ENCODE measurements at places on chromosomes 2 and 18.
A peak's percentile ranks its signal among the peaks of the same experiment; 100 is the strongest.

- no peak for DNase-seq
Observed at GRCh38 chr2:203740871-203741281, 34.4 kb downstream of the CD28 start.

DNA sequence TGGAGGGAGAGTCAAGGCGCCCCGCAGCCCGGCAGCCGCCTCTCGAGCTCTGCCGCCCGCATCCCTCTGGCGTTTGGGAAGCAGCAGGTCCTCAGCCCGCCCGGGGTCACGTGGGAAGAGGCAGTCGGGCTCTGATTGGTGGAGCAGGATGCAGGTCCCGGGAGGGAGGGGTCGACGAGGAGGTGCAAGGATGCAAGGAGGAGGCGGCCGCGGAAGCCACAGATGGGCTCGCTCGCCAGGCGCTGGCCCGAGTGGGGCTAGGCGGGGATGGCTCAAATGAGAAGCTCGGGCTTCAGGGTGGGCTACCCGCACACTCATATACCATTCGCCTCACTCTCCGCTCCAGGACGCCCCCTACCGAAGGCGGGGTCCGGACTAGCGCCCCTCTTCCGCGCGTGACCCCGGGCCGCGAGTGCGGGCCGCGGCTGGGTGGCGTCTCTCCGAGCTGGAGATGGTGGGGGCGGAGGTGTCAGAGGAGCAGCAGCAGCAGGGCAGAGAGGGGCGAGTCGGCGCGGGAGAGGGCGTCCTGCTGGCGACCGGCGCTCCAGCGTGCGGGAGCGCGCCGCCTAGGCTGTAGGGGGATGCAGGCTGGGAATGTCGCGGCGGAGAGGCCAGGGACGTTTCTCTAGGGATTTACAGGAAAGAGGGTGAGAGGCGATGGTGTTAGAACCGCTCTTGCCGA, at the start of gene TMEFF2:
TMEFF2 (minus strand) TSS at position 68 of the 682 bp plus-strand sequence. CDS start 409 bp downstream, outside the sequence.
- peak; percentile 46 for DNase-seq

DNA sequence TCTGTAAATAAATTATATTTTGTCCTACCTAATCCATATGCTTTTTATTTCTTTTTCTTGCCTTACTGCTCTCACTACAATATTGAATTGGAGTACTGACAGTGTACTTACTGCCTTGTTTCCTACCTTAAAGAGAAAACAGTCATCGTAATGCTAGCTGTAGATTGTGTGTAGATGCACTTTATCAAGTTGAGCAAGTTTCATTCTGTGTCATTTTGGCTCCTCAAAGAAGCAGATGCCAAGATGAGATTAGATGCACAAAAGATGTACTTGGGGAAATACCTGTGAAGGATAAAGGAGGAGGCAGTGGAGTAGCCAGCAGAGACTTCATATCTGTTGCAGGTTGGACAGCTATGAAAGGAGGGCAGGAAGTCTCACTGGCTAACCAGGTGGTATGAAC, 145.5 kb downstream of the FTCDNL1 start:
- no peak for DNase-seq

- DNase-seq = no peak
Observed at GRCh38 chr2:144402251-144402650, 117.7 kb downstream of the ZEB2 start.

GRCh38 chr2:226796840-226797288, 2.8 kb downstream of the IRS1 start:
- DNase-seq = no peak

Data from stimulated activated CD4-positive, alpha-beta T cell treated with anti-CD3 and anti-CD28 coated beads, Interleukin-4, amount 100 ng/mL, for 48 hours (primary cell).